ENCODE measurements at places on chromosomes 7 and 10.

- DNase-seq = no peak
These were observed 15.8 kb upstream of the ZNRF2 start for GRCh38 chr7:30268586-30268985.

DNA sequence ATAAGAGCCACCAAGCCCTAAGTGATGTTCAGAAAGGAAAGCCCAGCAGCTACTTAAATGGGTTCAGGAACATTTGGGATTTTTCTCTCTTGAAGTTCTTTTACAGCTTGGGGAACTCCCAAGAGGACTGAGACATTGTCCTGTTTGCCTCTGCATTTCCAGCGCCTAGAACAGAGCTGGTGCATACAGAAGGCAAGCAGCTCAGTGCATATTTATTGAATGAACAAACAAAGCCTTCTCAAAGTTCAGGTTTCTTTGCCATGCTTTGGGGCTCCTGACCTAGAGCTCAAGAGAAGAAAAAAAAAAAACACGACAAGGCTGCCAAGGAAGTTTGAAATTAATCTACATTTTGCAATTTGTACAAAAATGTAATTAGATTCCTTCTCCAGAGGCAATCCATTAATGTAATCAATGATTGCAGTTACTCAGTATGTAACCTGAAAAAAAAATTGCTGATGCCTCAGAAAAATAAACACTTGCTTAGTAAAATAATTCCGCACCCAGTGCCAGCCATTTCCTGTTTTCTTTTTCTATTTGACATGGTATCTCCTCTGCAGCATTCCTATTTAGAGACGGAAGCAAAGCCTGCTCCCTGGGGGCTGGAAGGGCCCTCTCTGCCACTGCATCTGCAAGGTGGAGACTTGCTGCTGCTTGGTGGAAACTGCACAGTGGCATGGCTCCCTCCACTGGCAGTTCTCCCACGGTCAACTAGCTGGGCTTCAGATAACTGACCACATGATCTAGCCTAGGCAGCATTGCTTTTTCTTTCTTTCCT is 157.3 kb downstream of the TMEM178B start:
- peak; percentile 35 for DNase-seq

DNA sequence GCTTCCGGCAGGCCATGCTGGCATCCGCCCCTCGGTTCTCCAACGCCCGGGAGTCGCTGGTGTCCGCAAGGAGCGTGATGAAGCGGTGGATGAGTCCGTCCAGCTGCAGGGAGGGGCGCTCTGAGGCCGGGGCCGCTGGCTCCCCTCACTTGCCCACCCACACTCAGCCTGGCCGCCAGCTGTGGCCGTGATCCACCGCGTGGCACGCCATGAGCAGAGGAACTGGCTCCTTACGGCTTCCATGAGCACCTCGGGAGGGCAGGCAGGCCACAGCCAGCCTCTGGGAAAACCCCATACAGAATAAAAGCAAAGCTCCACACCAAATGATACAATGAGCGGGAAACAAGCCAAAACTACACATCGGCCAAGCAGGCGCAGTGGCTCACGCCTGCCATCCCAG is 15.5 kb upstream of the MICALL2 start:
- no peak for DNase-seq

GRCh38 chr7:116804471-116804870 is 57.9 kb upstream of the CAPZA2 start:
- no peak for DNase-seq

- no peak for DNase-seq
These were observed 143.7 kb upstream of the RNF32 start for GRCh38 chr7:156496865-156497264.

- no peak for DNase-seq
These were observed 7.8 kb upstream of the COMMD3 start for GRCh38 chr10:22308390-22308789.

DNA sequence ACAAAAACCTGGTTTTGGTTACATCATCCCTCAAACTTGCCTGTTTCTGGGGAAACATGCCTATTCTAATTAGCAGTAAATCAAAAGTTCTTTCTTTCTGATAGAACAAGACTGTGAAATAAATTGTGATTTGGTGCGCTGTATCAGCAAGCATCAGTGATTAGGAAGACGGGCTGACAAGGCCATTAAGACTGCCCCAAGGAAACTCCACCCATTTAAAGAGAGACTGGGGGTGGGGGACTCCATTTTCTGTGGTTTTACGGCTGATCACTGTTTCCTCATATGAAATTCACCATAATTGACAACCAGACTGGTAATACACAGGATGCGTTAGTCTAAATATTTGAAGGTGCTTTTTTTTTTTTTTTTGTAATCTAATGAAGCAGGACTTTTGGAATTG is 68.7 kb downstream of the MBL2 start:
- DNase-seq = no peak

GRCh38 chr7:34946486-34946885 is 90.8 kb downstream of the DPY19L1 start:
- DNase-seq = no peak

- DNase-seq = no peak
These were observed 36.3 kb downstream of the SMNDC1 start for GRCh38 chr10:110268442-110268841.

- DNase-seq = no peak
These were observed 15.9 kb upstream of the ASB4 start for GRCh38 chr7:95469848-95470247.

DNA sequence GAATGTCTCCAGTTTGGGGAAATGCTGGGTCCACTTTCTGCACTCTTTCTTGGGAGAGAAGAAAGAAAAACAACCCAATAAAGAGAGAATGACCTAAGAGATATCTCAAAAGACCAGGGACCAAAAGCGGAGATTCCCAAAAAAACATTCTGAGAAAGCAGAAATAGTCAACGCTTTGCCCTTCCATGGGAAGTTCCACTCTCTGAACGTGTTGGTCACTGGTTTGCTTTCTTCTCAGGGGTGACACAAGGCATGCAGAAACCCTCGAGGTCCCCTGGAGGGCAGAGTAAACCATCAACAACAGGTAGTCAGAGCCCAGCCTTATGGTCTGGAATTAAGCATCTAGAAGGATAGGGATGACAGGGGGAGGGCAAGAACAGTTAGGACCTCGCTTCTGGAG is 26.2 kb upstream of the AOAH start:
- no peak for DNase-seq

GRCh38 chr10:123034332-123034731 is 25.5 kb downstream of the ACADSB start:
- no peak for DNase-seq

DNA sequence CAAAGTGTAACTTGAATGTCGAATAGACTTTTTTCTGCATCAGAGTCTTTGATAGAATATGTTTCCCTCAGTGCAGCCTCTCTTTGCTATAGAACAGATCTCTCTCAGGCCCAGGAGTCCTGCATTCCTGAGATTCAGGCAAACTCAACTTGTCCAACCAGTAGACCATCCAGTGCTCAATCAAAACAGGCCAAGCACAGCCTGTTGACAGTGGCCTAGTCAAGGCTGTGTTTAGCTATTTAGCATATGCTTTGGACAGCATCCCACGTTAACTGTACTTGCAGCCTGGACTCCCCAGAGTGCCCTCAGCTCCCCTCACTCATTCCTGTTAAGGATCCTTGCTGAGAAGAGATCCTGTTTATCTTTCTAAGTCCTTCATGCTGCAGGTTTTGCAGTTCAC is 16.3 kb downstream of the OR6V1 start:
- DNase-seq = no peak

DNA sequence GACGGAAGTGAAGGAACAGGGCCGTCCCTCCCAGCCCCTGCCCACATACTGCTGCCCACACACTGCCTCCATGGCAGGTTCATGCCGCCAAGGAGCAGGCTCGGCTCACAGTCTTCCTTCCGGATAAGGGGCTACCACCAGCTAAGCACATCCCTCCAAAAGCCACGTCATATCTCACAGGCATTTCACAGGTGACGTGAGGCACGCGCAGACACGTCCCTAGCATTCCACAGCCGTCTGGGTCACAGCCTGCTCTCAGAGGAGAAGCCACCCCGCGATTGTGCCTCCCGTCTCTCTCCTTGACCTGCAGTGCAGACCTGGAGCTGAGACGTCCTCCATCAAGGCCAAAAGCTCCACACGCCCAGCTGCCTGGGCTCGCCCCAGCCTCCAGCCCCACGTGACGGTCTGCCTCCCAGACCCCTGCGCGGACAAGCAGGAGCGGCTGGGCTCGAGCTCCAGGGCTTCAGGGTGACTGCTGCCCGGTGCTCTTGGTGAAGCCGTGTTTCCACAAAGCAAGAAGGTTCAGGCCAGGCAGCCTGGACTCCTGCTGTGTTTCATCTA is 114.0 kb downstream of the MAD1L1 start:
- no peak for DNase-seq

GRCh38 chr10:66886848-66887247 is 39.0 kb upstream of the LRRTM3 start:
- no peak for DNase-seq

DNA sequence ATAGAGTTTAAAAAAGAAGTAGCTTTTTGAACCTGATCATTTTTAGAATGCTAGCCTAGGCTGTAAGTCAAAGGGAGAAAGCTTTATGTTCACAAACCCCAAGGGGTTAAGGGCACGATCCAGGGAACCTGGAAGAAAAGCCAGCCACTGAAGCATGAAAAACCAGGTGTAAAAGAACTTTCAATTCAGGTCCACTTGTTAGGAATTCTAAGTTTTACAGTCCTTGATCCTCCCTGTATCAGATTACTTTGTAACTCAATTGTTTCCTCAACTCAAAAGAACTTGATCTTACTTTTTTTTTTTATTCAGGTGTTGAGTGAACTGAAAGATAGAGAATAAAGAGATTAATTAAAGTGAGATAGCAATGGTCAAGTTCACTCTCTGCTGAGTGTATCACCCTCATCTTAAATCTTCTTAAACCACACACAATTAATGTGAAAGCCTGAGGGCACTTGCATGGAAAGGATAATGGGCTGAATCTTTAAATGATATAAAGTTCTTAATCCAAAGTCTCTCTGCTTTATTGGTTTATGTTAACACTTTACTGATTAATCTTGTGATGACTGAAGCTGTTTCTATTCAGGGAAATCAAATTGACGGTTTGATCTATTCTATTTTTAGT is 672.2 kb upstream of the LRRN3 start:
- DNase-seq = peak; percentile 14

DNA sequence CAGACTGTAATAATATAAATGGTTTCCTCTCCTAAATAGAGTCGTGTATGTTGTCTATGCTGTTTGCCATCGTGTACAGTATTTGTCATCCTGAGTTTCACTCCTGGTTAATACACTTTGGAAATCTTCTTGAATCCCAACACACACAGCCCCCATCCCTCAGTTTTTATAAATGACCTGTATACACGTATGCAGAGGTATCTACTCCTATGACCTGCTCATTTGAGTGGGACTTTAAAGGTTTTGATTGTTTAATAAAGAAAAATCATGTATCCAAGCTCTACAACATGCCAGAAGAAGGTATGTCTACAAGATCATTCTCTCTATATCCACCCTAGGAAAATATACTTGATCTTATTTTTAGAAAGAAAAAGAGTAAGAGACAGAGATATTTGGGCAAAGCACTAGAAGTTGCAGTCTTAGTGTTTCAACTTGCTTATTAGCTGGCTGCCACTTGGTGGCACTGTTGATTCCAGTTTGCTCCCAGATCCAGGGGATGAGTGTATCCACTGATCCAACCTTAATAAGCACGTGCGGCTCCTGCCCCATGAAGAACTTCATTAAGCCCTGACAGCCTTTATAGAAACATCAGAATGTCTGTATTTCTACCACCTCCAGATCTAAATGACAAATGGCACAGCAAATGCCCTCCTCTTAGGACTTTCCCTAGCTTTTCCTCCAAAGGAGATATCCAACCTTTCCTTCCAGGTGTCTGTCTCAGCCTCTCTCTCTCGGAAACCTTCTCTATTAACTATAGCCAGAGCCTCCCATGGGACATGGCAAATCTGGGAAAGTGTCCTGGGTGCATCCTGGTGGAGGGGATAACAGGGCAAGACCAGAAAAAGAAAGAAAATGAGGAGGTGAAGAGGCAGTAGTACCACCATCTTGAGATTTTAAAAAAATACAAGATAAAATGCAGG is 181.6 kb upstream of the NEBL start:
- DNase-seq = peak; percentile 73

DNA sequence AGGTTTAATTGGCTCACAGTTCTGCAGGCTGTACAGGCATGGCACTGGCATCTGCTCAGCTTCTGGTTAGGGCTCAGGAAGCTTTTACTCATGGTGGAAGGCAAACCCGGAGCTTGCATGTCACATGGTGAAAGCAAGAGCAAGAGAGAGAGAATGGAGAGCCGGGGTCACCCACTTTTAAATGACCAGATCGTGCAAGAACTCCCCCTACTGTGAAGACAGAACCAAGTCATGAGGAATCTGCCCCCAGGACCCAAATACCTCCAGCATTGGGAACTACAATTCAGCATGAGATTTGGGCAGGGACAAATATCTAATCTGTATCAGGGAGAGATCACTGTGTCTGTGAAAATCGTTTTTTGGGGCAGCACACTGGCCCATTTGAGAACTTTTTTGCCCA is 110.0 kb upstream of the MYO3A start:
- DNase-seq = no peak

GRCh38 chr10:63260103-63260859 is 127.2 kb downstream of the NRBF2 start:
- DNase-seq = no peak

DNA sequence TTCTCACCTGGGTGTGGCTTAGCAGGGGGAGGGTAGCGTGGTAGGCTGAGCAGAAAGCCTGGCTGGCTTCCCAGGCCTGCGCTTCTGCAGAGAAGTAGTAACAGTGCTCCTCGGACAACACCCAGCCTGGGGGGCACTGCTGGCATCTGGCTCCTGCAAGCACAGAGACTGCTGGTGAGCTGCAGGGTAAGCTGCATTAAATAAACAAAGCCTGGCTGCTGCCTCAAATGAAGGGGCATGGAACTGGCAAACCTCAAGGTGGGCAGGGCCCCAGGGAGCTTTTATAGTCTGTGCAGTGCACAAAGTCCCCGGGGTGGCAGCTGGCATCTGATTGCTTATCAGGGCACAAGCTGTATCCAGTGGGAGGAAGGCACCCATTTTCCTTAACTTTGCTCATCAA is 3.9 kb downstream of the KLRG2 start:
- DNase-seq = no peak

DNA sequence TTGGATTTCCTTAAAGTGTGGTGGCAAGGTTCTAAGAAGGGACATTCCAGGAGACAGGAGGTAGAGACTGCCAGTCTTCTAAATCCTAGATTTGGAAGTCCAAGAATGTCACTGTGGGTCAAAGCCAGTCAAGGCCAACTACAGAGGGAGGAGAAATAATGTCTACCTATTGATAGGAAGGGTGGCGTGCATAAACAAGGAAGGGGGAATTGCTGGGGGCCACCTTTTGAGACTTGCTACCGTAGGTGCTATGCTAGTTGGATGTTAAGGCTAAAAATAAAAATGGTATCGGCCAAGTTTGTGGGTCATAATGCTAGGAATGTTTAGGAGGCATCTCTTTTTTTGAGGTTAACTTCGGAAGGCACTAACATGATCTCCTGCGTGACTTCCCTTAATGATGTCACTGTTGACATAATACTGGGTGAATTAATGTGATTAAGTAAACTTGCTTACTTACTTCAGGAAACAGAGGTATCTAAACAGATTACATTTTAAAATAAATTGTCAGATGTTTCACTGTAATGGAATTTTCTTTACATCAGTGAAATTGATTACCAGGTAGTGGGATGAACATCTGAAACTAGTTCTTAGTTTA is 4.8 kb downstream of the BTRC start:
- DNase-seq = no peak

- DNase-seq = no peak
These were observed 90.0 kb downstream of the NRP1 start for GRCh38 chr10:33244354-33244967.
